ENCODE measurements at places on chromosomes 1 and 21. TPM values are rescaled to one million over a fixed set of nuclear protein-coding genes. Genes with fewer than 3 reads are reported as not detected.

Gene ERO1B
- total RNA-seq, result 2.6 TPM

Gene AJAP1
- 0.07 TPM for total RNA-seq

Gene PGLYRP4
- total RNA-seq, result not detected

DNA sequence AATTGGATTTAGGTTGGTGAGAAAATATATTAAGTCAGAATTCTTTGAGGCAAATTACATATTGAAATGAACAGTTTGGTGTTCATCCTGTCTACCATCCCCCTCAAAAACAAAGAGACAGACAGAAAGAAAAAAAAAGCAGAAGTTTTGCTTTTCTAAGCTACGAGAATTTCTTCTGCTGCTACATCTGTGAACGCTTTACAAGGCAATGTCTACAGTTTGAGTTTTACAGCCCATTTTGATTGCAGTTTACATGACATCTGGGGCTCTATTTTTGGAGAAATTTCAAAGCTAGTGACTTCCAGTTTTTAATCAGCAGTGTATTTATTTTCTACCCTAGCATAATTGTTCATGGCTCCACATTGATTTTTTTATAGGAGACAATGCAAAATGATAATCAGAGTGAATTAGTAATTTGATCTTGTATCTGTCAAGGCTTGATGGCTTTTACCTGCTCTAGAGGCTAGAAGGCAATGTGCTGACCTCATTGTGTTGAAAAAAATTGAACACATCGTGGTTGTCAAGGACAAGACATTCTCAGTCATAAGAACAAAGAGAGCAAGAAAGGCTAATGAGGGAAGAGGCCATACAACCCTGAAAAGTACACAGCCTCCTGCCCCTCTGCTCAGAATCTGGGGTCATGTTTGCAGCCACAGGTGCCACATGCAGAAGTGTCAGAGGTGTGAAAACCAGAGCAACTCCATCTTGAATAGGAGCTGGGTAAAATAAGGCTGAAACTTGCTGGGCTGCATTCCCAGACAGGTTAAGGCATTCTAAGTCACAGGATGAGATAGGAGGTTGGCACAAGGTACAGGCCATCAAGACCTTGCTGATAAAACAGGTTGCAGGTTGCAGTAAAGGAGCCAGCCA is 201.0 kb upstream of the CAMK1G start:
- H3K4me3 ChIP-seq, result no peak overlapping the region
- H3K36me3 ChIP-seq, result no peaks in the 10 kb centered on the region
- no peak for DNase-seq
- no peaks in the 10 kb centered on the region for H3K27me3 ChIP-seq

DNA sequence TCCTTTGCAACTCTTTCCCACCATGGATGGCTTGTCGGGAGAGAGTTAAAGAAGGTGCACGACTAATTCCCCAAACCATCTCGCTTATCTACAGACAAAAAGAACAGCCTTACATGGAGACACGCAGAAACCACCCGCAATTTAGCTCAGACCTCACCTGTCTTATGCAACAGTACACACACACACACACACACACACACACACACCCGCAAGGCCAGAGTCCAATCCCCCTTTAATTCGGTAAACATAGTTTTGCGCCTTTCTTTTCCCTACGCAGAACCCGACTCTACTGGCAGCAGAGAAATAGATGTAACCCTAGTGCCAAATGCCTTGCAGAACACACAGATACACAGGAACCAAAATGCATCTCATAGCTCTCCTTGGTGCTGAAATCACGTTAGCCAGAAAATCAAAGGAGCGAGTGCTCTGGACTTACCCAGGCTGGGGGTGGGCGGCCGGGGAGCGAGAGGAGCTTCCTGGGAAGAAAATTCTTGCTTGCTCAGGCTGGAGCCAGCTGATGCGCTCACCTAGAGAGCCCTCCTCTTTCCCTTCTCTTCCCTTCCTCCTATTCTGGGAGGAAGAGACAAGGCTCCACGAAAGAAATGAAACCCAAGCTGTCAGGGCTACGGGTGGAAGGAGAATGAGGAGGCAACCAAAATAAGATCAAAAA is 470 bp downstream of the TNR start:
- no peak for DNase-seq
- no peak overlapping the region for H3K4me3 ChIP-seq
- no peak overlapping the region for H3K27ac ChIP-seq
- H3K4me1 ChIP-seq, result no peaks in the 10 kb centered on the region

DNA sequence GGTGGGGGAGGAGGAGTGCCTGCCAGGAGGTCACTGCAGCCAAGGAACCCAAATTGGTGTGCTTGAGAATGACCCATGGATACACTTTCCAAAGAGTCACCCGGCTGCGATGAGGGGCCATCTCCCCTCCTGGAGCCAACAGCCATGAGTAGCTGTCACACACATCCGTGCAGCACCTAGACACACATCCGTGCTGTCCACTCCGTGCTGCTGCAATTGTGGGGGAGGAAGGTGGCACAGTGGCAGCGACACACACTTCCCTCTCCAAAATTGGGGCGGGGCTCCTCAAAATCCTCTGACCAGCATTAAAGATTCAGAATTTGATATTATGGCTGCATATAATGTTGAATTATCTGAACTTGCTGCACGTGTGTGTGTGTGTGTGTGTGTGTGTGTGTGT is 15.8 kb downstream of the TP73 start:
- no peak for DNase-seq
- no peaks in the 10 kb centered on the region for H3K27me3 ChIP-seq
- H3K27ac ChIP-seq, result no peak overlapping the region

- H3K36me3 ChIP-seq, result no peaks in the 10 kb centered on the region
- H3K4me3 ChIP-seq, result no peak overlapping the region
- H3K4me1 ChIP-seq, result peaks cover 34% of the 10 kb centered on the region
- no peak for DNase-seq
Observed at GRCh38 chr1:207288315-207288714, 33.2 kb upstream of the CD55 start.

All from psoas muscle (tissue), 8 donors.